Mammary epithelial cell (primary cell): ENCODE measurements at places on chromosomes 5 and 9.
A peak's percentile ranks its signal among the peaks of the same experiment; 100 is the strongest.

DNA sequence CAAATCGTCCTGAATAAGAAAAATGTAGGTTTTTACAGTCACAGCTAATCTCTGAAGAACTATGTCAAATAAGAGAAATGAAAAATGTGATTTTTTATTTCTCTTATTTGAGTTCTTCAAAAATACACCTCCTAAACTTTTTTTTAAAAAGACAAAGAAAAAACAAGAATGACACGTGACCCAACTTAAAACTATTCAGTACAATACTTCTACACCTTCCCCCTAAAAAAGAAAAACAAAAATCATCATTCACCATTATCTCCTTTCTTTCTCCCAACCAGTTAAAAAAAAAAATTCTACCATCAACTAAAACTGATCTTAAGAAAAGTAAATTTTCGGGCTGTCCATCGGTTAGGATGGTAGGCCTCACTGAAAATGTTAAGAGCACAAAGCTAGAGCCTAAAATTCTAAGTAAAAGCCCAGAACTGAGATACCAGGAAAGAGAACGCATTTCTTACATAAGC lies 2.1 kb downstream of the RNF145 start:
- no peak for DNase-seq

GRCh38 chr9:69192214-69192613 lies 18.1 kb downstream of the TJP2 start:
- DNase-seq, result no peak

DNA sequence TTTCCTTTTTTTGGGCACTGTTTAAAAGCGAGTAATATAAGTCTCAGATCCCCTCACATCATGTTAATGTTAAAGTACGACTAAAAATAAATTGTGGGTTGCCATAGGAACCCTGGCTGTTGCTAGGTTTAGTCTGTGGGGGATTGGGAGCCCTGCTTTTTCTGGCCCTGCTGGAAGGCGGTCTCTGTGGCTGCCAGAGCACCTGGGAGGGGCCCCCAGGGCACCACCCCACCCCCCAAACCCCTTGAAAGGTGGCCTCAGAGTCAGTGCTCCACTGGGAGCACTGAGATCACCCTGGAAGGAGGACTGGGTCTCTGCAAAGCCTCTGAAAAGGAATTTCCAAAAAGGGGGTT lies 66.2 kb upstream of the NEURL1B start:
- no peak for DNase-seq

- peak; percentile 4 for DNase-seq
Measured at GRCh38 chr9:134698587-134699342, 57.2 kb downstream of the COL5A1 start.

GRCh38 chr9:110129425-110129824 lies 78.5 kb downstream of the C9orf152 start:
- DNase-seq, result no peak

DNA sequence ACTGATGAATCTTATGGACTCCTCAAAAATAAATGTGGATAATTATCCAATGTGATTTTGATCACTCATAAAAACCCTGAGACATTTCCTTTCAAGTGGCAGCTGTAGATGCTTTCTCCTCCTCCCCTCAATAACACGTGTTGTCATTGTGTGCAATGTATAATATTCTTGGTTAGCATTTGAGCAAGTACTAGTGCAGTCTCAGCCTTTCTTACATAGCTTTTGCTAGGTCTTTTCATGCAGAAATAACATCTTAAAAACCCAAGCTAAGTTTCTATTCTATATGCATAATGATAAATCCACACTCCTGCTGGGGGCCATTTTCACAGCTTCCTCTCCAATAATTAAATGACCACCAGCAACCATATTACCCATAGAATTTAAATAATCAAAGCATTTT lies 1835.2 kb upstream of the NUDT12 start:
- no peak for DNase-seq

DNA sequence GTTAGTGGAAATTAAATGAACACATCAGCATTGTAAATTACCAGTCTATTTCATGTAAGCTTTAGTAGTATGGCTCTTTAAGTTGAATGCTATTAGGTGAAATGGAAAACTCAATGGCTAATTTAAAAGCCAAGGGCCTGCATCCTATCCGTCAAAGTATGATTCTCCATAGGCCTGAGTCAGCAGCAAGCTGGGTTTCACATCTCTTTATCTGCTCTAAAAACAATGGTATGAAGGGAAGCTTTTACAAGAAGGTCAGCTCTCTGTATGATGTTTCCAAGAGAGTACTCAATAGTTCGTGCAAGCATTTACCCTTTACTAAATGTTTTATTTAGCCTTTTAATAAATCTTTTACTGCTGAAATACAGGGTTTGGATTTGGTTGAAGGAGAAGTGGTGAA lies 62.8 kb downstream of the MAP1B start:
- no peak for DNase-seq

- DNase-seq, result no peak
Measured at GRCh38 chr5:141490271-141490670, 1.4 kb downstream of the PCDHGC5 start.

DNA sequence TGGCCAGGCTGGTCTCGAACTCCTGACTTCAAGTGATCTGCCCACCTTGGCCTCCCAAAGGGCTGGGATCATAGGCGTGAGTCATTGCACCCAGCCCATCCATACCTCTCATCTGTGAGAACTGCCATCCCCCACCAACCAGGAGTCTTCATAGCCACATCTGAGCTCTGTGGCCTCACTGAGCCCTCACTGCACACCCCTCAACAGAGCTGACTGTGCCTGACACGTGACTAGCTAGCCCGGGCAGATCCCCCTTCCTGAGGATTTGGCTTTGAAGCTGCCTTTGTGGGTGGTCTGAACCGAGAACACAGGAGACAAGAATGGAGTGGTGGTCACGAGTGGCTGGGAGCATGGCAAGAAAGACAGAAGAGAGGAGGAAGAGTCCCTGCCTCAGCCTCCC lies 15.6 kb downstream of the AK8 start:
- DNase-seq, result peak; percentile 12

- DNase-seq, result no peak
Measured at GRCh38 chr9:79116709-79117108, 455.1 kb upstream of the TLE4 start.

DNA sequence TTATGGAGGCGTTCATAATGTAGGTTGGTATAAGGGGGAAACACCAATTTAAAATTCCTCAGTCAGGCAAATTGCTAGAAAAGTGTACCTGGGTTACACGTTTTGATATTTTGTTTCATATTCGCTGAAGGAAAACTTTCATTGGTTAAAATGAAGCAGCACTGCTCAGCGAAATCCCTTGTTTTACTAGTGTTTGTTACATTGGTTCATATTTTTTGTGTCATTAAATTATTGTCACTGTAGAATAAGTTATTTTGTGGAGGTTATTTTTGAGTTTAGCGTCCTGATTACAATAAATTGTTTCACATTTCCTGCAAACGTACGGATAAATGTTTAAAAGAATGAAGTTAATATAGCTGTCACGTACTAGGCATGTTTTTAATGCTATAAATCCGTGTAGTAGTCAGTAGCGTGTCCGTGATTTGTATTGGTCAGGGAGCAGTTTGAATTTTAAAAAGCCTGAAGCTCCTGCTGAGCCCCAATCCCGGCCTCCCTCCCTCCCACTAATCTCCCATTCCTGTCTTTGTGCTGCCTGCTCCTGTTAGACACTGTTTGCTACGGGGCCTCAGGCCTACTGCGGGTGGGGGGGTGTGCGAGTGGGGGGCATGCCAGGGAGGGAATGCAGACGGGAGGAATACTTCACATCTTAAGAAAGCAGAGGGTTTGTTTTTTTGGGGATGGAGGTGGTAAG lies 2.0 kb downstream of the NIPBL start:
- peak; percentile 56 for DNase-seq

DNA sequence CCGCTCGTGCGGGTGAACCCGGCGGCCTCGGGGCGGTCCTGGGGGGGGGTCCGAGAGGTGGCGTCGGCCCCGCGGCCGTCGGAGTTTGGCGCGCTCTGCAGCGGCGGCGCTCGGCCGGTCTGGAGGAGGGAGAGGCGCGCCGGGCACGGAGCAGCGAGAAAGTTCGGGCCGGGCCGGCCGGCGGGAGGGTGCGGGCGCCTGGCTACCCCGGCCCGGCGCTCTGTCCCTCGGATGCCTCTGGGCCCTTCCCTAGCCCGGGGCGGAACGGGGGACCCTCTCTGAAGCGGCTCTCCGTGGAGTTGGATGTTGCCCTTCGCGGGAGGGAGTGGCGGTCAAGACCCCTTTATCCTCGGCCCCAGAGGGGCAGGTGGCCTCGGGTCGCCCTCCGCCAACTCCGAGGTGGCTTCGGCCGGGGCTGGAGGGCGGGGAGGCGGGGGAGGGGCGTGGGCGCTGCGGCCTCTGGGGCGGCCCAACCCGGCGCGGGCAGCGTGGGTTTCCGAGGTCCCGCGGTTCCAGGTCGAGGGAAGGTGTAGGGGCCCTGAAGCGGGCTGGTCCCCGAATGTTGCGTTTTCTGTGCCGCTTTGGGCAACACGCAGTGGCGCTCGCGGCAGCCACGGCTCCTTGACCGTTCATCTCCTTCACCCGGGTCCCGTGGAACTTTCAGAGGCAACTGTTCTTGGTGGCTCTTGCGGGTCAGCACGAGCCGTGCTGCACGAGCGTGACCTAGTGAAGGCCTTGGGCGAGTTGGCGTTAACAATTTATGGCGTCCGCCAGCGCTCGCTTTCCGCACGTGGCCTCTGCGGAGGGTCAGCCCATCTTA lies 290.5 kb downstream of the DOCK8 start:
- peak; percentile 23 for DNase-seq

- peak; percentile 71 for DNase-seq
Measured at GRCh38 chr9:131732061-131732526, 7.8 kb downstream of the RAPGEF1 start.

GRCh38 chr9:83560169-83560826 lies 22.1 kb upstream of the FRMD3 start:
- DNase-seq, result no peak

DNA sequence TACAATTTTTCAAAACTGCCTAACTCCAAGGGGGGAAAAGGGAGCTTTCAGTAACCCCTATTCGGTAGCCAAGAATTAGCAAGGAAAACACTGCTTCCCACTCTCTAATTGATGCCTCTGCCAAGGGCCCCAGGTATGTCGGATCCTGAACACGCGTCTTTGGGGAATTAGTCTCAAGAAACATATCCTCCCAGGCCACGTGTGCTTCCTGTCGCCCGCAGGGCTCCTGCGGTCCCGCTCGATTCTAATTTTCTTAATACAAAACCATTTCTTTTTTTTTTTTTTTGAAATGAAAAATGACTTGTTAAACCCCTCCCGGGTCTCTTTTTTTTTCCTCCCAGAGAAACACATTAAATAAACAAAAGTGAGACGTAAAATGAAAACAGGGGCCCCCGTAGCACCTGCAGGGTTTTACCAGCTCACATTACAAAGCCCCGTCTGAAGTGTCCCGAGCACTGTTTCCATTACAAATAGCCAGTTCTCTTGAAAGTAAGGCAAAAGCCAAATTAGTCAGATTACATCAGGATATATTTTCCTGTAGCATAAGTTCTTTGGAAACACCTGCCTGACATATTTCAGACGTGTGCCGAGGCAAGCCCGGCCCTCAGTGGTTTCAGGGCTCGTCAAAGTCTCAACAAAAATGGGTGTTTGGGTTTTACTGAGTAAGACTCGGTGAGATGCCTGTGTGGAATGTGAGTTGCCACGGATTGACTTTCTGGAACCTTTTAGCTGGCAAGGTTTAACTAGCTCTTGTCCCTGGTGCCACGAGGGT lies 21.5 kb downstream of the SMIM23 start:
- DNase-seq, result peak; percentile 79

DNA sequence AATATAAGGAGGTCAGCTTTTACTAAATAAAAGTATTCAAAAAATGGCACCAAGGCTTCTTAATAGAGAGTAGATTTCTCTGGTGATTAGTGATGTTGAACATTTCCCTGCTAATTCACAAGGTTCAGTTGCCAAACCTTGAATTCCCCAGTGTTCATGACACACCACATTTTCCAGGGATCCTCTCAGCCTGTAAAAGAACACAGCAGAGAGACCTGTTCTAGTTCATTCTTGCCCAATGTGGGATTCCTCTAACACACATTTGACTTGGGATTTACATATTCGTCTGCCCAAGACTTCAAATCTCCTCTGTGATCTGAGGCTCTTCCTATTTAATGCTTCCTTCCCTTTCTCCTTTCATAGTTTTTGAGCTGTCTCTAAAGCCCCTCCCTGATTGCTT lies 273.2 kb upstream of the CDH9 start:
- peak; percentile 77 for DNase-seq

DNA sequence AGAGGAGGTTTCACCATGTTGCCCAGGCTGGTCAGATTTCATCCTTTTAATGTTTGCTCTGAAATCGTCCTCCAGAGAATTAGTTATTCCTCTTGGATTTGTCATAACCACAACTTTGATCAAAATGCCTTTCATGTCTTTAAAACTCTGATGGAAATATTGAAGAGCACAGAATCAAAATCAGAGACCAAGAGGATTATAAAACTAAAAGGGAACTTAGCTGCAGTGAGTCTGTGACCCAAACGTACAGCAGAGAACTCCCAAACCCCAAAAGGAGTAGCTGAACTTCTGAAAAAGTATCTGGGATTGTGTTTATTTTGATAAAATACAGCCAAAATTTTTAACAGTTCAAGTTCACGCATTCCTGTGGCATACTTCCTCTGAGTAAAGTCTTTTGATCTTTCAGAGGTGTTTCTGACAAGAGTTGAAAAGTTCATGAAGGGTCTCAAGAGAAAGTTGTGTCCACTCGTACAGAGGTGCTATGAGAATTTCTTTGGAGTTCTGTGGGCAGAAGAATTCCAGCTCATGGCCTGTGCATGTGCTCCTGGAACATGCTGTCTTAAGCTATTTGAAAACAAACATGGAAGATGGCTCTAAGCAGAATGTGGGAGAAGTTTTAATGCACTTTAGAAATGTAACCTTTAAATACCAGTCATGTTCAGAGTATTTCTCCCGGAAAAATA lies 124.0 kb downstream of the ESM1 start:
- DNase-seq, result no peak

DNA sequence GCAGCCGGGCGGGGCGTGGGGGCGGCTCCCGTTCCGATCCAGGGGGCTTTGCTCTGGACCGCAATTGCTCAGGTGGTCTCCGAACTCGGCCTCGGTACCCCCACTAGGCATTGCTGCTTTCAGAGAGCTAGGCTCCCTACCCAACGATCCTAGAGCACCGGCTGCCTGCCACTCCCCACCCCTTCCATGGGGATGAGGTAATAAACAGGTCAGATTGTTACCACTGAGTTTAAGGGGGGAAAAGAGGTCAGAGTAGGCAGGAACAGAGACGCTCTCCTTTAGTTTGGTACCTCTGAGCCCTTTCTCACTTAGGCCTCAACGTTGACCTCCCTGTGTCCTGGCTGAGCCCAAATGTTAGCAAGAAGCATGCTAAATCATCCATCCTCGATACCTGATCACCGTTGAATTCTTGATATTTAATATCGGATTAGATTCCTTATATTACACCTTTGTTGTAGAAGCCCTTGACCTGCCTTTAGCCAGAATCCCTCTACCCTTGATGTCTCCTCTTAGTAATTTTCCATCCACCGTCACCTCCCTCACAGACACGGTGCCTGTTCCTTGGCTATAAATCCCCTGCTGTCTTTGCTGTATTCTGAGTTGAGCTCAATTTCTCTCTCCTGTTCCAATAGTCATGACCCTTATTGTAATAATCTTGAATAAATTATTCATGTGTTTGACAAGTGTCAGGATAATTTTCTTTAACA lies 588 bp upstream of the PLPP1 start:
- DNase-seq, result no peak

- no peak for DNase-seq
Measured at GRCh38 chr9:8725635-8726034, 926.1 kb upstream of the DMAC1 start.
